Breast epithelium (tissue), 4 donors: ENCODE measurements at places on chromosomes 3 and 15. TPM values are rescaled to one million over a fixed set of nuclear protein-coding genes. Genes with fewer than 3 reads are reported as not detected.

GRCh38 chr3:72629191-72629631, 219.0 kb downstream of the SHQ1 start:
- no peak overlapping the region for H3K4me3 ChIP-seq
- no peak overlapping the region for H3K27ac ChIP-seq
- H3K4me1 ChIP-seq = no peaks in the 10 kb centered on the region
- H3K36me3 ChIP-seq = no peaks in the 10 kb centered on the region
- H3K27me3 ChIP-seq = no peaks in the 10 kb centered on the region

- H3K27me3 ChIP-seq = no peaks in the 10 kb centered on the region
- H3K27ac ChIP-seq = no peak overlapping the region
- H3K4me1 ChIP-seq = no peaks in the 10 kb centered on the region
- H3K4me3 ChIP-seq = no peak overlapping the region
These were observed 14.7 kb upstream of the RYR3 start for GRCh38 chr15:33296050-33296449.

- H3K4me1 ChIP-seq = no peaks in the 10 kb centered on the region
- peak; percentile 54 for DNase-seq
- peaks cover 4% of the 10 kb centered on the region for H3K27me3 ChIP-seq
- no peak overlapping the region for H3K27ac ChIP-seq
These were observed 104.4 kb upstream of the GOLGA6L6 start for GRCh38 chr15:20645956-20646355.

DNA sequence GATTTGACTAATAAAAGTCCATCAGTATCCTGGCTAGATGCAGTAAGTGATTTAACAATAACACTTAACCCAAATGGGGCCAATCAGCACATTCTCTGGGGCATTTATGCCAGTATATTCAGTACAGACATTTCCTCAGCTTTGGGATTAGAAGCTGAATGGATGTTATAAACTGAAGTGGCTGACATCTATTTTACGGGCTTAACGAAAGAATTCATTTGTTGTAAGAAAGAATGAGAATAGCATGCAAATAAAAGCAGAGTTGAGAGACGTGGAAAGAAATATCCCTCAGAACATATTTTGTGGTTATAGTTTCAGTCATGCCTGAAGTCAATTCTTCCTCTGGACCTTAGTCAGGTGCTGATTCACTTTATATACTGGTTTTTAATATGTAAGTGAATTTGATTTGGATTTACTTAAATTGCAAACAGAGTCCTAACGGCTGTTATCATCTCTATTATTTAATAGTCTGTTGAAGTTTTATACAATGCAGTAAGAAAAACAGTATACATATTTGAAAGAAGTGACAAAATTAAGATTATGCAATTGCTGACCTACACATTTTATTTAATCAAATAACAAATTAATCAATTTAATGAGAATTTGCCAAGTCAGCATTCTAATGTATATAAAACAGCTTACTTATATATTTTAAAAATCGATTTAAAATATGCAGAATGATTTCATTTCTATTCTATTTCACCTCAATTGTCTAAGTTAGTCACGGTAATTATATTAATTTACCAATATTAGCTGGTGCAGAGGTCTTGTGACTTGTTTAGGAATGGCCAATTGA, 513.9 kb upstream of the CADM2 start:
- H3K4me3 ChIP-seq = no peak overlapping the region
- H3K27ac ChIP-seq = no peak overlapping the region
- H3K4me1 ChIP-seq = no peaks in the 10 kb centered on the region

DNA sequence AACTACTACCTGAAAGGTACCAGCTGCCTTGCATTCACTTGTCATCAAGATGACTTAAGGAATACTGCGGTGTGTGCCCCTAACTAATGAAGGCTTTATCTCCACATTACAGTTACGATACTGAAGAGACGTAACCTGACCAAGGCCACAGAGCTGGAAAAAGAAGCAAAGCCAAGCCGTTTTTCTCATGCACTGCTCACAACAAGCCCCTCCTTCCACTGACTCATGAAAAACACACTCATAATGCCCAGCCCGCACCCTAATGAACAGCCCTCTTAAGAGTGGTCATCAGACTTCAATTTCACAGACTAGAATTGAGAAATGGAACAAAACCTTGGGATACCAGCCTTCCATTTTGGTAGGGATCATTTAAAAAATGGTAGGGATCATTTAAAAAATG, 11.6 kb downstream of the PSMD6 start:
- no peak overlapping the region for H3K27ac ChIP-seq
- no peak overlapping the region for H3K4me3 ChIP-seq
- no peaks in the 10 kb centered on the region for H3K27me3 ChIP-seq
- H3K4me1 ChIP-seq = no peaks in the 10 kb centered on the region

GRCh38 chr15:73518876-73519733, 76.1 kb downstream of the REC114 start:
- H3K4me1 ChIP-seq = no peaks in the 10 kb centered on the region
- no peaks in the 10 kb centered on the region for H3K36me3 ChIP-seq
- no peak overlapping the region for H3K4me3 ChIP-seq

GRCh38 chr15:63210151-63211091, 21.0 kb downstream of the RAB8B start:
- H3K27me3 ChIP-seq = no peaks in the 10 kb centered on the region
- no peak overlapping the region for H3K4me3 ChIP-seq
- peak overlapping the region; percentile 59 for H3K27ac ChIP-seq
- no peaks in the 10 kb centered on the region for H3K36me3 ChIP-seq

The EXD1 gene
- total RNA-seq = not detected

The C3orf20 gene
- not detected for total RNA-seq

DNA sequence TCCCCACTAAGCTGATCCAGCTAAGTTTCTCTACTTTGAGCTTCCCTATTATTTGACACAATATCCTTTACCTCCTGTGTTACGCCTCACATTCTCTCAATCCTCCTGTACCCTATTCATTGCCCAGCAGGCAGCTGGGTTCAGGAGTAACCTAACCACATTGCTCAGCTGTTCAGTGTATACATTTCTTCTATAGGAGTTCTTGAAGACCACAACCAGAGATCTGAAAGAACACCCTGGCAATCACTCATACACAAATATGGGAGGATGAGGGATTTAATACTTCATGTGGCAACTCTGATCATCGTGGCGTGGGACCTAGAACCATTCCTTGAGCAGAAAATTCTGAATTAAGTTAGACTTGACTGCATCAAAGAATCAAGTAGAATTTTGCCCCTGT, 346.8 kb upstream of the ARPP21 start:
- DNase-seq = no peak
- H3K27ac ChIP-seq = no peak overlapping the region
- no peaks in the 10 kb centered on the region for H3K36me3 ChIP-seq
- no peak overlapping the region for H3K4me3 ChIP-seq
- no peaks in the 10 kb centered on the region for H3K4me1 ChIP-seq
- H3K27me3 ChIP-seq = no peaks in the 10 kb centered on the region

- no peak for DNase-seq
- H3K4me1 ChIP-seq = no peaks in the 10 kb centered on the region
- no peak overlapping the region for H3K27ac ChIP-seq
These were observed 80.9 kb downstream of the RAP2B start for GRCh38 chr3:153242896-153243295.

DNA sequence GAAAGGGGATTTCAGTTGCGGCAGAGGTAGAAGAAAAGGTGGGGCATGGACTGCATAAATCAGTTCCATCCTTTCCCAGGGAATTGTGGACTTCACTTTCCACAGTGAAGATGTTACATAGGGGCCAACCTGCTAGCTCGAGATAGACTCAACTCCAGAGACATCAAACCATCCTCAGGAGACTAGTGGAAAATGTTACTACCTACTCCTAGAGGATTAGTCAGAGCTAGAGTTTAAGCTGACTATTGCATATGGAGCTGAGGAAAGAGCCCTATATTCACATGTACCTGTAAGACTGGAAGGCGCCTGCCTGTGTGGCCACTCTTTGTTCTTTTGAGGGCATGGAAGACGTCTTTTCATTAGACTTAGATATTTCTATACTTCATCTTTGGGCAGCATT, 69.2 kb downstream of the KLHL25 start:
- H3K36me3 ChIP-seq = peaks cover 9% of the 10 kb centered on the region
- no peak for DNase-seq
- no peaks in the 10 kb centered on the region for H3K27me3 ChIP-seq
- H3K4me1 ChIP-seq = no peaks in the 10 kb centered on the region
- peak overlapping the region; percentile 41 for H3K27ac ChIP-seq
- no peak overlapping the region for H3K4me3 ChIP-seq

GRCh38 chr15:46088486-46089445, 453.9 kb downstream of the SQOR start:
- H3K27ac ChIP-seq = no peak overlapping the region
- no peaks in the 10 kb centered on the region for H3K27me3 ChIP-seq
- DNase-seq = no peak

GRCh38 chr3:18740631-18741583, 315.8 kb upstream of the SATB1 start:
- H3K27ac ChIP-seq = no peak overlapping the region
- H3K4me1 ChIP-seq = no peaks in the 10 kb centered on the region
- no peaks in the 10 kb centered on the region for H3K27me3 ChIP-seq
- DNase-seq = no peak
- H3K36me3 ChIP-seq = no peaks in the 10 kb centered on the region

- peak; percentile 21 for DNase-seq
- no peak overlapping the region for H3K4me3 ChIP-seq
- H3K27me3 ChIP-seq = no peaks in the 10 kb centered on the region
- no peaks in the 10 kb centered on the region for H3K36me3 ChIP-seq
- no peak overlapping the region for H3K27ac ChIP-seq
These were observed 172.7 kb upstream of the TRIM42 start for GRCh38 chr3:140505213-140505612.

DNA sequence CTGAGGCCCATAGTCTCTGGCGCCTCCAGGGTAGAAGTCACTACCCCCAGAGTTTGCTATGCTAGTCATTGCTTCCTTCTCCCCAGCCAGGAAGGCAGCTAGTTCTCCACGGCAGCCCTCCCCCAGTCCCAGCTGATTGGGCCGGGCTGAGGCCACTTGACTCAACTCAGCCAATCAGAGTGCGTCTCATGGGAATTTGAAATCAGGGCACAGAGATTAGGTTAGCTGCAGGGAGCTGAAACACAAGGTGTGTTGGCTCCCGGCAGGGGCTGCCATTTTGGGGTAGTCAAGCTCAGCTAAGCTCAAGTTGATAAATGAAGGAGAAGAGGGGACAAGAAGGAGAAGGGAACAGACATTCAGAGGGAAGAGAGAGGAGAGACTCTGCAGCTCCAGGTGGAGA, 32.8 kb downstream of the LINGO1 start:
- H3K4me1 ChIP-seq = no peaks in the 10 kb centered on the region
- no peak overlapping the region for H3K4me3 ChIP-seq
- no peaks in the 10 kb centered on the region for H3K36me3 ChIP-seq
- no peaks in the 10 kb centered on the region for H3K27me3 ChIP-seq

- peak overlapping the region; percentile 80 for H3K27ac ChIP-seq
- H3K36me3 ChIP-seq = no peaks in the 10 kb centered on the region
- H3K4me1 ChIP-seq = no peaks in the 10 kb centered on the region
- H3K27me3 ChIP-seq = no peaks in the 10 kb centered on the region
- peak overlapping the region; percentile 94 for H3K4me3 ChIP-seq
These were observed 799 bp downstream of the VPS33B start for GRCh38 chr15:91021516-91022074.

The NRG4 gene
- total RNA-seq = not detected

- H3K27me3 ChIP-seq = no peaks in the 10 kb centered on the region
- no peak overlapping the region for H3K4me3 ChIP-seq
- no peaks in the 10 kb centered on the region for H3K36me3 ChIP-seq
These were observed 18.0 kb downstream of the ISG20 start for GRCh38 chr15:88656760-88657221.

The GREM1 gene
- total RNA-seq = 2.5 TPM

- no peak overlapping the region for H3K27ac ChIP-seq
- no peak for DNase-seq
- H3K36me3 ChIP-seq = no peaks in the 10 kb centered on the region
These were observed 3.2 kb downstream of the MAP2K1 start for GRCh38 chr15:66389859-66390381.

DNA sequence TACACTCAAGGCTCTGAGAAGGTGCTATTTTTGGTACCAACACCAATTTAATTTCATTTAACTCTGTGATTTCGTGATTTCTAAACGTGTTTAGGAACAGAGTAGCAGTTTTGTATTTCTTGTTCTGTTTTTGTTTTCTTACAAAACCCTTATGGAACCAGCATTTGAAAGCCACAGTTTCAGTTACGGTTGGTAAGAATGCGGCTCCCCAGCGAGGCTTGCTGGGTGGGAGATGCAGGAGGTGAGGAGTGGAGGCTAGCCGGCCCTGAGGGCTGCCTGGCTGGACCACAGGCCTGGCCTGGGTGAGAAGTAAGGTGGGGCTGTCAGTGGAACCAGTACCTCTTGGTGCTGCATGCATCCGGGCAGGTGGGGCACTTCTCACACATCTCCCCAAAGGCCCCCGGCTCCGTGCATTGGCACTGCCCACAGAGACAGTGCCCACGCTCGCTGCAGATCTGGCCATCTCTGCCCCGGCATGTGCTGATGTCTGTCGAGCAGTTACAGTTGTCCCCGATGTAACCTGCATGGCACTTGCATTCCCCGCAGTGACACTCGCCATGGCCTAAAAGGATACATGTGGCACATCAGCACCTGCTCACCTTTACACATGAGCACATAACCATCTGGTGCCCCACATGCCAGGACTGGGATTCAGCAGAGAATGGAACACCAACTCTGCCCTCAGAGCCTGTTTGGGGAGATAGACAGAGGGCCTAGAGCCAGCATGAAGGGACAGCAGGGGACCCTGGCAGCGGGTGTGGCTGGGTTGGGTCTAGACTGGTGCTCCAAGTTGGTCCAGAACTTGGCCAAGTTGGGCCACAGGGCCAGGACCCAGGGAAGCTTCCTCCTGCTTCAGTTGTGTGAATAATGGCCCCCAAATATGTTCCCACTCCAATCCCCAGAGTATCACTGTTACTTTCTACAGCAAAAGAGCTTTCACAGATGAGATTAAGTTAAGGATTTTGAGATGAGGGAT, 43.4 kb downstream of the UMPS start:
- peaks cover 9% of the 10 kb centered on the region for H3K4me1 ChIP-seq
- H3K36me3 ChIP-seq = no peaks in the 10 kb centered on the region
- H3K4me3 ChIP-seq = no peak overlapping the region
- peak overlapping the region; percentile 50 for H3K27ac ChIP-seq

- peak overlapping the region; percentile 36 for H3K4me3 ChIP-seq
- DNase-seq = no peak
- no peaks in the 10 kb centered on the region for H3K27me3 ChIP-seq
- no peaks in the 10 kb centered on the region for H3K4me1 ChIP-seq
- H3K36me3 ChIP-seq = no peaks in the 10 kb centered on the region
These were observed 79.8 kb upstream of the MEF2A start for GRCh38 chr15:99485992-99486370.

GRCh38 chr3:88462230-88462629, 312.5 kb downstream of the C3orf38 start:
- H3K27ac ChIP-seq = no peak overlapping the region
- no peak overlapping the region for H3K4me3 ChIP-seq
- no peaks in the 10 kb centered on the region for H3K36me3 ChIP-seq

DNA sequence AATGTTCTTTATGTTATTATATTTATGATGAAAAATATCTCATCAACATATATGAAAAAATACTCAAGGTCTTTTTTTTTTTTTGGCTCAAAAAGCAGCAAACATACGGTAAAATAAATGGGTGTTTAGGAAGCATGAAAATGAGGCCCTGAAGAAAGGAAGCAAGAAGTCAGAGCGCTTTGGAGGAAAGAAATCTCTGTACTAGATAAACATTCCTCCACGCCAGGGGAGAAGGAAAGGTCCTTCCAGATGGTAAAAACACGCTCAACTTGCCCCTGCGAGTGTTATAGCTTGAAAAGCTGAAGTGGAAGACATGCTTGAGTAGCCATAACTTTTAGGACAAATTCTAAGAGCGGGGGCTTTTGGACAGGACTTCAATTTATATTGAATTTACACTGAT, 52.9 kb downstream of the FEM1B start:
- no peaks in the 10 kb centered on the region for H3K36me3 ChIP-seq
- no peaks in the 10 kb centered on the region for H3K27me3 ChIP-seq
- H3K4me1 ChIP-seq = no peaks in the 10 kb centered on the region
- no peak for DNase-seq
- H3K27ac ChIP-seq = no peak overlapping the region
